ENCODE measurements at places on chromosomes 2 and 18.

DNA sequence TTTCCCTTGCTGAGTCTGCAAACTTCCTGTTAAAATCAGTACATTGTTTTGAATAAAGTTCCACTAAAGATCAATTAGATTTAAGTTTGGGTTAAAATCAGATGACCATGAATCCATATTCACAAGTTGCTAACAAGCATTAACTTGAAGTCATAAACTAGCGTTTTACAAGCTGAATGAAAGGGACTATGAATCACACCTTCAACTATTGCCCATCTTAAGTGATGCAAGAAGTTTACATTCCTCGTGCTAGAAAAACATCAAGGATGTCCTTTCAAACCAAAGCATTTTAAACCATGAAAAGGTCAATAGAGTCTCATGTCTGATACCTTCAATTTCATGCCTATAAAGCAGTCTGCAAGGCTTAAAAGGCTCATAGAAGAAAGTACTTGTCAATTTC is 257.2 kb upstream of the SYT4 start:
- no peak for DNase-seq

GRCh38 chr2:199982126-199982843 is 26.9 kb downstream of the MAIP1 start:
- DNase-seq, result no peak

- DNase-seq, result no peak
These were observed 133.3 kb upstream of the HS6ST1 start for GRCh38 chr2:128452024-128452411.

DNA sequence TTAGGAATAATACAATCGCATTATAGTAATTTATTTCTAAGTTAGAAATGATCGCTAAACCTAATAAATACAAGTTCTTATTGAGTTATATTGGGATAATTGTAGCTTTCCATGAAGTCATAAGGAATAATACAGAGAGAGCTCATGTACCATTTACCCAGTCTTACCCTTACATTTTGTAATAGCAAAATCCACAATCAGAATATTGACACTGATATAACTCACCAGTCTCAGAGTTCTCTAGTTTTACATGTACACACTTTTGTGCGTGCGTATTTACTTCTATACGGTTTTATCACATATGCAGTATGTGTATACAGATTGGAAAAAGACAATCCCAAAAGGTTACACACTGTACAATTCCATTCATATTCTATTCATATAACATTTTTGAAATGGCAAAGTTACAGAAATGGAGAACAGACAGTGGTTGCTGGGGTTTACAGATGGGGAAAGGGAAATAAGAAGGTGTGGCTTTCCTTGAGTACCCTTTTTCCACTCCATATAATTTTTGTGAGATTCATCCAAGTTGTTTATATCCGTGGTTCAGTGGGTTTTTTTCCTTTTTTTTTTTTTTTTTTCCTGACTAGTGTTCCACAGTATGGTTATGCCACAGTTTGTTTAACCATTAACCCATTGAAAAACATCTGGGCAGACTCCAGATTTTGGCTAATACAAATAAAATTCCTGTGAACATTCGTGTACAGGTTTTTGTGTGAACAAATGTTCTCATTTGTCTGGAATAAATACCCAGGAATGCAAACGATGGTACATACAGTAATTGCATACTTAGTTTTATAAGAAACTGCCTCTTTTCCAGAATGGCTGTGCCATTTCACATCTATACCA is 117.2 kb downstream of the HNMT start:
- DNase-seq, result no peak

GRCh38 chr2:26189123-26189522 is 16.2 kb downstream of the GAREM2 start:
- no peak for DNase-seq

DNA sequence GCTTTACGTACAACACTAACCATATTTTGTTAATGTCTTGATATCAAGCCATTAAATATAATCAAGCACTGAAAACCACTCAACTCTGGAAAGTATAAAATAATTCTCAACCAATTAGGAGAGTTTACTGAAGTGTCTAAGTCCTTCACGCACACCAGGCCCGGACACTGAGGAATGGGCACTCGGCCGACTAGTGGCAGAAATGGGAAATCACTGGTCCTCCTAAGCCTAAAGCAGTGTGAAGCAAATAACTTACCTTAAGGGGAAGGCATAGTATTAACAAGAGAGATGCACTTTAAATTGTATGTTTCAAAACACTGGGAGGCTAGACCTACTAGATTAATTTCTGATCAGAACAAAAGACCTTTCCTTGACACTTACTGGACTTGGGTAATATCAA is 45.7 kb downstream of the FAM210A start:
- no peak for DNase-seq

DNA sequence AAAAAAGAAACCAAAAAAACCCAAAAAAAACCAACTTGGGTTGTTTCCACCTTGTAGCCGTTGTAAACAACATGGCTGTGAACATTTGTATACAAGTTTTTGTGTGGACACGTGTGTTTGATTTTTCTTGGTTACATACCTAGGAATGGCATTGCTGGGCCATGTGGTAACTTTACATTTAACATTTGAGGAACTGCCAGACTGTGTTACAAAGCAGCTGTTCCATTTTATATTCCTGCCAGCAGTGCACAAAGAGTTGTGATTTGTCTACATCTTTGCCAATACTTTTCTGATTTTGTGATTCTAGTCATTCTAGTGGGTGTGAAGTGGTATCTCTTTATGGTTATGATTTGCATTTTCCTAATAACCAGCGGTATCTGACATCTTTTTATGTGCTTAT is 22.5 kb downstream of the LPIN1 start:
- no peak for DNase-seq

- no peak for DNase-seq
These were observed 42.5 kb downstream of the GPC1 start for GRCh38 chr2:240477916-240478315.

DNA sequence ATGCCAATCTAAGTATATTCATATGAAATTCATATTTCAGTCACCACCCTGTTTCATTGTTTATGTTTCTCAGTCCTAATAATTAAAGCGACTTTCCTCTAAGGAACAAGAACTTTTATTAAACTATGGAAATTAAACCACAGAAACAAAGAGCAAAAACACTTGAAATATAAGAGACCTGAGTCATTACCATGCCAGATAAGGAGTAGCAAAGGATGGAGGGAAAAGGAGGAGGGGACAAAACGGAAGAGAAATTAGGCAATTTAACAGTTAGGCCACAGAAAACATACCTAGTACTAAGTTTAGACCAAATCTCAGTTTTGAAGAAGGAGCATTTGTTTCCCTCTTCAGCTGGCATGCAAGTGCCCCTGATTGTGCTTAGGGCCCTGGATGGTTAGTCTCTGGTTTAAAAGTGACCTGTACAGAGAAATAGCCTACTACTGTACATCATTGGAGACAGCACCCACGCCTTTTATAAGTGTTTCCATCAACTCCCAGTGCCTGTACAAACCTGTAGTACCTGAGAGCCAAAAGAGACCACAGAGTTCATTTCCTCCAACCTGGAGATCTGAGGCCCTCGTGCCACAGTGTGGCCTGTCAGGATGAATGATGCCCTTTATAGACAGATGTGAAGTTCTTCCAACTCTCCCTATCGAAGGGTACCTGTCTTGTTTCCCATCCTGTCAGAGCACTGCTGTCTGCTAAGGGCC is 74.5 kb downstream of the SPATS2L start:
- DNase-seq, result peak; percentile 37

DNA sequence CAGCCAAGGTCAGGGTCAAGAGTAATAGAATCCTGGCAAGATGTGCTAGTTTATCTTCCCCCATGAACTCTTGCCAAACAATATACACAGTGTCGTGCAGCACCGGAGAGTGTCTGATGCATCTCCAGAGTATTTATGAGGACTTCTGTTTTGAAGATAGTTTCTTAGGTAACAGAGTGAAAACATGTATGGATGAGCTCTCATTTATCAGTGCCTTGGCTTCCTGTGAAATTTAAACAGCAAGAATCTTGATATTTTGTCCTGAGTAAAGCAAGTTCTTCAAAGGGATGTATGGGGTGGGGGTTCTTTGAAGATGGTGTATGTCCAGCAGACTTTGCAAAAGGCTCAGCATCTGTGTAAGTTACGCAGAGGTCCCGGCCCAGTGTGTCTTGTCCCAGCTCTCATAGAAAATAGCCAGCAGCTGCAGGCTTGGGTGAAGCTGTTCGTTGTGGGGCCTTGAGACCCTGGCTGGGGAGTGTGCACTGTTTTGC is 361.0 kb upstream of the NT5C1B start:
- peak; percentile 32 for DNase-seq

DNA sequence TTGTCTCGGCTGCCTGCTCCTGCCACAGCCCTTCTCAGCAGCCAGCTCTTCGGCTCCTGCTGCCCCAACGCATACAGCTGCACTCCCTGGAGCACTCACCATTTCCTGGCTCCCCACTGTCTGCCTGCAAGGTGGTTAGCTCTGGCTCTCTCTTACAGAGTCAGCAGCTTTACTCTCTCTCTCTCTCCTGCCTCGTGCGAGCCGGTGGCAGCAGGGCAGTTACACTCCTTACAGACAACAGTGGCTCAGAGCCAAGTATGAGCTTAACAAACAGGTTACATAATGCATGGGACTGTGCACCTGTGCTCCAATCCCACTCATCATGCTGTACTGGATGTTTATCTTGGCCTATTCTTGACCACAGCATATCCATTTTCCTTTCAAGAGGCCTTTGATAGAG is 47.4 kb upstream of the DNAJC10 start:
- DNase-seq, result no peak

DNA sequence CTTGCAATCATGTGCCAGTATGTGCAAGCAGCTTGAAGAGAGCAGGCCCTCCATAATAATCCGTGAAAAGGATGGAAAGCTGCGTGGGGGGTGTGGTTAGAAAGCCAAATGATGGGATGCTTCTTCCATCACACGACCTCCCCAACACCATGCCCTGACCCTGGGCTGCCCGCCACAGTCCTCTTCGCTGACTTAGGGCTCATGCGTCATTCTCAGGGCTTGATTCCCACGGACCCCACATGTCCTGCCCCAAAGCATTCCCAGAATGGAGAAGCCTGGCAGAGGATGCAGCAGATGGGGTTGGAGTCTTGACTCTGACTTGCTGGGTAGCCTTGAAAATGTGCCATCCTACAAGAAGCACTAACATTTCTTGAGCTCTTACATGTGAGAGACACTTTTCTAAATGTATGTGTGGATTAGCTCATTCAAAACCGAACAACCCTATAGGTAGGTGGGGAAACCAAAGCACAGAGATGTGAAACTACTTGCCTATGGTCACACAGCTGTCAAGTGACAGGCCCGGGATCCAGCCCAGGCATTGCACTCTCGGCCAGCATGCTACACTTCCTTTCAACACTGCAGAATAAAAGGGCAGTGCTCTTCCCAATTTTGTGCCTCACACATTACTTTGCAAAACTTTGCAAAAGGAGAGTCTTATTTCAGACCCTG is 3.7 kb downstream of the TNS1 start:
- no peak for DNase-seq

- DNase-seq, result no peak
These were observed 894.5 kb upstream of the POU3F3 start for GRCh38 chr2:103959174-103960128.

GRCh38 chr2:38439863-38440262 is 62.8 kb upstream of the ATL2 start:
- DNase-seq, result no peak

Data from fibroblast of skin of left biceps (primary cell).